NCI-H460 (cell line): ENCODE measurements at places on chromosomes 11 and 22.

DNA sequence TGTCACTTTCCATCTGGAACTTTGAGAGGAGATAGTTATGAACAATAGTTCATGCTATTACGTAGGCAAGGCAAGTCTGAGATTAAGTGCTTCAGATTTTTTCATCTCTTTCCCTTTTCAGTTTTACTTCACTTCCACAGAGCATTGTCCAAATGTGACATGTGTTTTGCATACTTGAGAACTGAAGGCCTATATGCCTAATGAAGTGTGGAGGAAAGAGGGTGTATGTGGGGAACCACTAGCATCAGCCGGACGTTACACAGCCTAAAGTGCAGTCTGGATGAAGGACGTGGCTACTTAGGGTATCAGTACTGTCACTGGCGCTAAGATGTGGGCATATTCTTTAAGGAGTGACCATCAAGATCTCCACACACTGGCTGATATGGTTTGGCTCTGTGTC is 26.2 kb downstream of the FANCF start:
- DNase-seq: no peak

DNA sequence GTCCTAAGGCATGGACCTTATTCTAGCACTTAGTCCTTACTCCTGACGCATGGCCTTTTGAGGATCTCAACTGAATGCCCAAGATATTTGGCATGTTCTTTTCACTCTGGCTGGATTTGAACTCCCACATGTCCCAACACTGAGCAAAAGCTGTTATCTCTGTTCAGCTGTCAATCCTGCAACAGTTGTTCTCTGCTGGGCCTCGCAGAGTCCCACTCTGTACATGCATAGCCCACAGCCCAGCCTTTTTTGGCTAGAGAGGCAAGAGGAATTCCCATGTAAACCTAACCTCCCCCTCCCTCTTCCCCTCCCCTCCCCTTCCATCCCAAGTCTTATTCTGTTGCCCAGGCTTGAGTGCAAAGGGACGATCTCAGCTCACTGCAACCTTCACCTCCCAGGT is 21.8 kb upstream of the DRG1 start:
- DNase-seq: no peak

GRCh38 chr11:111612224-111612623 is 10.0 kb downstream of the SIK2 start:
- DNase-seq: no peak

GRCh38 chr11:34180040-34180813 is 74.8 kb downstream of the NAT10 start:
- DNase-seq: no peak

DNA sequence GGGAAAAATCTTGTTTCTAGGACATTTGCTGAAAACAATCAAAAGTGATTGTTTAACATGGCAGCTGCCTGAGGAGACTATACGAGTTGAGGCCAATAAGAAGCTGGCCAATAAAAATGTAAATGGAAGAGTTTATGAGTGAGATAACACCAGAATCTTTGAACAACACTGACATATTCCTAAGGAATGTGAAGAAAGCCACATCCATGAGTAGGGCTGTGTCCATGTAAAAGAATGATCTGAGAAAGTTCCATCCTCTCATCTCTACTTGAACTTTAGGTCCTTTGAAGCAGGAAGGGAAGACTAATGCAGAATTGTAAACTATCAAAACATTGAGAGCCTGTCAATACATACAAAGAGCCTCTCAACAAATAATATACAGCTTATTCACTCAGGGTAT is 6.9 kb upstream of the CHORDC1 start:
- no peak for DNase-seq
